ENCODE measurements at places on chromosomes 5 and 9. TPM values are rescaled to one million over a fixed set of nuclear protein-coding genes. Genes with fewer than 3 reads are reported as not detected.

Gene FOXI1
- not detected for total RNA-seq

Gene PTGER4
- 10.3 TPM for total RNA-seq

Gene MYMK
- total RNA-seq, result not detected

Gene LRRC19
- not detected for total RNA-seq

Gene BTNL3
- total RNA-seq, result not detected

Gene PCDHA9
- 0.34 TPM for total RNA-seq

Gene POC5
- total RNA-seq, result 15.1 TPM

Gene RNF183
- total RNA-seq, result 0.96 TPM

Gene ANKRD18B
- 12.3 TPM for total RNA-seq

Gene RANBP3L
- 8.1 TPM for total RNA-seq

Gene SPEF2
- 12.9 TPM for total RNA-seq

Gene ARHGEF37
- 11.9 TPM for total RNA-seq

Gene NTRK2
- total RNA-seq, result 3.0 TPM

Gene LRRC70
- 5.9 TPM for total RNA-seq

Gene CCL21
- total RNA-seq, result 55.1 TPM

Gene PPIC
- 39.2 TPM for total RNA-seq

Gene TXN
- 170 TPM for total RNA-seq

Gene C9orf153
- 0.36 TPM for total RNA-seq

Gene GM2A
- 60.7 TPM for total RNA-seq

Gene HCN1
- not detected for total RNA-seq

Gene FGFR4
- total RNA-seq, result 6.4 TPM

Gene GPR21
- total RNA-seq, result 7.8 TPM

Gene RBM22
- total RNA-seq, result 44.6 TPM

Gene ESM1
- total RNA-seq, result not detected

Gene ARAP3
- total RNA-seq, result 39.2 TPM

Gene CD274
- 5.4 TPM for total RNA-seq

Gene BHMT2
- total RNA-seq, result 18.3 TPM

Gene CORO2A
- 38.8 TPM for total RNA-seq

Gene CATSPER3
- total RNA-seq, result 0.99 TPM

Gene ZNF366
- total RNA-seq, result 6.0 TPM

Gene HTR4
- total RNA-seq, result not detected

Data from ureter (tissue), 1 donor.